Psoas muscle (tissue), 8 donors: ENCODE measurements at places on chromosomes 4 and X. TPM values are rescaled to one million over a fixed set of nuclear protein-coding genes. Genes with fewer than 3 reads are reported as not detected.

The NAAA gene
- total RNA-seq, result 3.3 TPM

DNA sequence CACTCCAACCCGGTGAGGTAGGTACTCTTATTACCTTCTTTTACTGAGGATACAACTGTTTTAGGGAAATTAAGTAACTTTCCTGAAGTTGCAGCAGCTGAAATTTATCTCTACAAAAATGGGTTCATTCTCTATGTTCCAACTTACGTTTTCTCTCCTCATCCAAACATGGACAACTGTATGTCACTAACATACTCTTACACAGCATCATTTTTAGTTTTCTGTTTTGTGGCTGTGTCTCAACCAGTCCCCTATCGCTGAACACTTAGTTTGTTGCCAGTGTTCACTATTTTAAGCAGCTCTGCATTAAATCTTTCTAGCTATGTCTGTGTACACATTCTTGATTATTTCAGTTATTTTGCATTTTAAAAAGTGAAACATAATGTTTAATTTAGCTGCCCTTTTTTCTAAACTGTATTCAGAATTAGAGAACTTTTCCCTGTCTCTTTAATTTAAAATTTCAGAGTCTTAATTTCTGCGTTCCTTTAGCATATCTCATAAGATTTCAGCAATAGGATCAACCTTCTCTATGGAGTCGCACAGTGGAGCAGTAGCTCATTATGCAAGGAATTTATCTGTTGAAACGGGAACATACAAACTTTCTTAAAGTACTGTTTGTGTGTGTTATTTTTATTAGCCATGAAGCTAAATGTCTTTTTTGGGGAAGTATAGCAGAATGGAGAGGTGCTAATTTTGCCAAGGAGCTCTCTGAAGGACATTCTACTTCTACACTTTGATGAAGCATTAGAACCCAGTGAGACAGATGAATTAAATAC lies 3.8 kb downstream of the SGMS2 start:
- DNase-seq, result no peak

GRCh38 chrX:105273326-105273725 lies 52.8 kb upstream of the TEX13A start:
- DNase-seq, result no peak

DNA sequence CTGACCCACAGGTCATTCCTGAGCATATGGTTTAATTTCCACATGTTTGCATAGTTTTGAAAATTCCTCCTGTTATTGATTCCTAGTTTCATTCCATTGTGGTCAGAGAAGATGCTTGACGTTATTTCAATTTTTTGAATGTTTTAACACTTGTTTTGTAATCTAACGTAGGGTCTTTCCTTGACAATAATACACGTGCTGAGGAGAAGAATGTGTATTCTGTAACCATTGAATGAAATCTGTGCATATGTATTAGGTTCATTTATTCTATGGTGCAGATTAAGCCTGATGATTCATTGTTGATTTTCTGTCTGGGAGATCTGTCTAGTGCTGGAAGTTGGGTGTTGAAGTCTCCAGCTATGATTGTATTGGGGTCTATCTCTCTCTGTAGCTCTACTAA lies 486.4 kb upstream of the RPS6KA3 start:
- DNase-seq, result no peak

The PAGE1 gene
- total RNA-seq, result not detected

- DNase-seq, result no peak
Measured at GRCh38 chrX:45775468-45775867, 574.8 kb upstream of the DIPK2B start.

DNA sequence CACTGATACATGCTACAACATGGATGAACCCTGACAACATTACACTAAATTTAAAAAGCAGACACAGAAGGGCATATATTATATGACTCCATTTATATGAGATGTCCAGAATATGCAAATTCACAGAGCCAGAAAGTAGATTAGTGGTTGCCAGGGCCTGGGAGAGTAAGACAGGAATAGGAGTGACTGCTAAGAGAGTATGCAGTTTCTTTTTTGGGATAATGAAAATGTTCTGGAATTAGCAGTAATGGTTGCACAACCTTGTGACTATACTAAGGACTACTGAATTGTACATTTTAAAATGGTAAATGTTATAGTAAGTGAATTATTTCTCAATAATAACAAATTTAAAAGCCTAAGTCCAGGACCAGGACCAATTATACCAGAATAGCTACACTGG lies 29.5 kb upstream of the NUP54 start:
- DNase-seq, result no peak

The TMEM47 gene
- 17.3 TPM for total RNA-seq

GRCh38 chr4:73897380-73898136 lies 28.4 kb downstream of the CXCL1 start:
- DNase-seq, result no peak

GRCh38 chrX:29662101-29662500 lies 553.3 kb upstream of the MAGEB2 start:
- no peak for DNase-seq

The HS3ST1 gene
- 0.05 TPM for total RNA-seq

- DNase-seq, result no peak
Measured at GRCh38 chr4:138097912-138098600, 144.1 kb downstream of the SLC7A11 start.

- no peak for DNase-seq
Measured at GRCh38 chrX:151801980-151802379, 67.4 kb downstream of the CNGA2 start.
